ENCODE measurements at places on chromosomes 5 and 9.

DNA sequence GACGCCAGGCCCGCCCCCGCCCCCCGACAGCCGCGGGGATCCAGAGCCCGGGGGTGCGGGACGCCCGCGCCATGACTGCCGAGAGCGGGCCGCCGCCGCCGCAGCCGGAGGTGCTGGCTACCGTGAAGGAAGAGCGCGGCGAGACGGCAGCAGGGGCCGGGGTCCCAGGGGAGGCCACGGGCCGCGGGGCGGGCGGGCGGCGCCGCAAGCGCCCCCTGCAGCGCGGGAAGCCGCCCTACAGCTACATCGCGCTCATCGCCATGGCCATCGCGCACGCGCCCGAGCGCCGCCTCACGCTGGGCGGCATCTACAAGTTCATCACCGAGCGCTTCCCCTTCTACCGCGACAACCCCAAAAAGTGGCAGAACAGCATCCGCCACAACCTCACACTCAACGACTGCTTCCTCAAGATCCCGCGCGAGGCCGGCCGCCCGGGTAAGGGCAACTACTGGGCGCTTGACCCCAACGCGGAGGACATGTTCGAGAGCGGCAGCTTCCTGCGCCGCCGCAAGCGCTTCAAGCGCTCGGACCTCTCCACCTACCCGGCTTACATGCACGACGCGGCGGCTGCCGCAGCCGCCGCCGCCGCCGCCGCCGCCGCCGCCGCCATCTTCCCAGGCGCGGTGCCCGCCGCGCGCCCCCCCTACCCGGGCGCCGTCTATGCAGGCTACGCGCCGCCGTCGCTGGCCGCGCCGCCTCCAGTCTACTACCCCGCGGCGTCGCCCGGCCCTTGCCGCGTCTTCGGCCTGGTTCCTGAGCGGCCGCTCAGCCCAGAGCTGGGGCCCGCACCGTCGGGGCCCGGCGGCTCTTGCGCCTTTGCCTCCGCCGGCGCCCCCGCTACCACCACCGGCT is 1.0 kb downstream of the FOXE1 start:
- peak; percentile 43 for DNase-seq

DNA sequence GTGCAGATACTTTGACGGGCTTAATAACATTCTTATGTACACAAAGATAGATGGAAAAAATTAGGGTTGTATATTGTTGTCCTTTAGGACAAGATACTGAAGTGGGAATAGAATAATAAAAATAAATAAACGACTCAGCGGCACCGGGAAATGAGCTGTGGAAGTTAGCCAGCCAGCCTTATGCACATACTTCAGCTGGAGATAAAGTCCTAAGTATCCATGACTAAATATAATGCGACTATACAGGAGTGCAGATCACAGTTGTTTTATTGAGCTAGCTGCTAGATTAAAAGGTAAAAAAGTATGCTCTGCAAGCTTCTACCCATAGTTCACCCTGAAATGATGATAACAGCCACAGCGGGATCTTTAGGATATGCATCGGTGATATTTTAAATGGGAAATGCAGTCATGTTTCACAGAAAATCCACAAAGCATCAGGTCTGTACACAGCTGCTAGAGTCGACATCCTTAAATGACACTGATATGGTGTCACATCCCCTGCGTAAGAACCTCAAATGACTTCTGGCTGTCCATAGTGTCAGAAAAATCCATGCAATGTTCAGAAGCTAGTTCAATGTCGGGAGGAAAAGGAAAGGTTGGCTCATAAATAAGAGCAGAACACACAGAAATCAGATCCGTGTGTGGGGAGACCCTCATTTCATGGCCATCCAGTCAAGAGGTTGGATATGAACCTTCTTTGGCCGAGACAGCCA is 392.8 kb upstream of the DAP start:
- no peak for DNase-seq

DNA sequence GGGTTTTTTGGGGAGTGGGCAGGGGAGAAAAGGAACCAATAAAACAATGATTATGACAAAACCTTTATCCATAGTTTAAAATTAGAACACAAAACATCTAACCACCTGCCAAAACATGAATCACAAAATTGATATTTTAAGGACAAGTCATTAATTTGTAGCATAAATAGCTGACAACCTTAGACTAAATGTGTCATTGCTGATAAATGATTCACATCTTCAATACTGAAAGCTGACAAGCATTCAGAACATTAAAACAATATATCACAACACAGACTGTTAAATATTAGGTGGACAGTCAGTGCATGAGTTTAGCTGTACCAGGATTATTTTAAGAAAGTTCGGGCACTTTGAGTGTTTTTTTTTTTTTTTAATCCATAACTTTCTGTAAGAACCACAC is 71.5 kb downstream of the NR3C1 start:
- DNase-seq: no peak

DNA sequence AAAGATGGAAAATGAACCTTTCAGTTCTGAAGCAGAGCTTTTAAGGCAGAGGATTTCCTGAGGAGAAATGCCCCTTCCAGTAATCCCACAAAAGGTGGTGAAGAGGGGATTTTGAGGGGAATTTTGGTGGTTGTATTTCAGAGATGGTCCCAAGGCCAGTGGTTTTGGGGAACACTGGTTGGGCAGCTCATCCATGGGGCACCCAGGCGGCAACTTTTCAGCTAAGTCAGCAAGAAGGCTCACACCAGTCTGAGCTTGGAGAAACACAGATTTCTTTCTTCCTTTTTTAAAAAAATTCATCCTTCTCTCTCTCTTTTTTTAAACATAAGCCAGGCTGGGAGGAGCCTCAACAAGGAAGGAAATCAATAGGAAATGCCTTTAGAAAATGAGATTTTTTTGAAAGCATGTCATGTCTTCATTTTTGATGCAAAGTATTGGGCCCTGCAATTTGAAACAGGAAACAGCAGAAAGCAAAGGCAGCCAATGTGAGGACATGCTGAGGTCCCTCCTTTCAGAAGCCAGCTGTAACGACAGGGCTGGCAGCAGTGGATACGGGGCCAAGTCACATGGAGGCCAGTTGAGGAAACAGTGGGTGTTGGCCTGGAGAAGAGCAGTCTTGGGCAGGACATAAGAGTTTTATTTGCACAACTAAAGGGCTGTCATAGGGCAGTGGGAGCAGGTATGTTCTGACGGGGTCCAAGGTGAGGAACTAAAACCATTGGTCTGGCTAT is 155.3 kb upstream of the KLF4 start:
- no peak for DNase-seq

- no peak for DNase-seq
These were observed 29.6 kb upstream of the CXCL14 start for GRCh38 chr5:135608361-135608760.

- DNase-seq: no peak
These were observed 532.2 kb downstream of the CHSY3 start for GRCh38 chr5:130436430-130436829.

GRCh38 chr5:132272311-132273210 is 15.1 kb downstream of the PDLIM4 start:
- peak; percentile 42 for DNase-seq

- peak; percentile 58 for DNase-seq
These were observed 65.4 kb upstream of the GARNL3 start for GRCh38 chr9:127199001-127199791.

Measured in activated effector memory CD4-positive, alpha-beta T cell treated with Interleukin-2 at 50 U/mL for 16 hours (primary cell).